ENCODE measurements at places on chromosomes 5 and 9.

DNA sequence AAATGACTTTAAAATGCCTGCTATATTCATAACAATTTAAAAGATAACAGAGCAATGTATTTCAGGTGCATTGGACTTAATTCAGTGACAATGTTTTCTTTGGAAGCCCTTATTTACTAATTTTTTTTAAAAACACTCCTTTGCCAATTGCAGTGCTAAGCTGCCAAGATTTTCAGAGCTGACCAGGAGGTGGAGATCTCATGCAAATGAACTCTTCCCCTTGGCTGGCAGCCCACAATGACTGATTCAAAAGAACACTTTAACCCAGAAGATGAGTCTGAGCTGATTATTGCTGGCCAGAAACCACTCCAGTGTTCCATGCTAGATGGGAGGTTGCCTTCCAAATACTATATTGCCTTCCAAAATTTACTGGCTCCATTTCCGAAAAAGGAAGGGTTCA, 128.3 kb upstream of the CCNH start:
- no peak for DNase-seq

- DNase-seq = no peak
Observed at GRCh38 chr9:135224286-135224877, 136.9 kb downstream of the OLFM1 start.

DNA sequence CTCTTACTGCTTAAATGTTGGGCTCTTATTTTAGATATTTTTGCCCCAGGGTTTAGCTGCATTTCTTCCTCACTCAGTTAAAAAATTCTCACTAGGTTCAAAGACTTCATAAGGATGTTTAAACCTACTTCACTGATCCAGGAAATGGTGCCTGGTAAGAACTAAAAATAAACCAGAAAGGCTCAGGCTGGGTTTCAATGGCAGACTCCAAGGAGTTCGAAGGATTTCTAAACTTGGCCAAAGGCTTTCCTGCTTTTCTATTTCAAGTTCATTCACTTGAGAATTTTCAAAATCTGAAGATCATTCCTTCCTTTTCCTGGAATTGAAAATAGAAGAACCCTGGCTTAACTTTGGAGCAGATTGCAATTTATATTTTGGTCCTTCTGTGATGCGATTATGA, 193.0 kb upstream of the MAP1B start:
- DNase-seq = no peak

GRCh38 chr5:39117401-39117800, 43.2 kb upstream of the RICTOR start:
- DNase-seq = no peak

DNA sequence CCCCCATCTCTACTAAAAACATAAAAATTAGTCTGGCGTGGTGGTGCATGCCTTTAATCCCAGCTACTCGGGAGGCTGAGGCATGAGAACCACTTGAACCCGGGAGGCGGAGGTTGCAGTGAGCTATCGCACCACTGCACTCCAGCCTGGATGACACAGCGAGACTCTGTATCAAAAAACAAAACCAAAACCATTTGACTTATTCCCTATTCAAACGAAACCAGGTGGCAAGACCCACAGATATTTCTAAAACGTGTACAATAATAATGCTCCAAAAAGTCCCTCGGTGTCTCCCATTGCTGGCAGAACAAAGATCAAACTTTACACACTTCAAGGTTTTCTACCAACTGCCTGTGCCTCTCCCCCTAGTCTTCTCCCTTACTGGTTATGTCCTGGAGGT, 29.8 kb downstream of the HMGCR start:
- no peak for DNase-seq

DNA sequence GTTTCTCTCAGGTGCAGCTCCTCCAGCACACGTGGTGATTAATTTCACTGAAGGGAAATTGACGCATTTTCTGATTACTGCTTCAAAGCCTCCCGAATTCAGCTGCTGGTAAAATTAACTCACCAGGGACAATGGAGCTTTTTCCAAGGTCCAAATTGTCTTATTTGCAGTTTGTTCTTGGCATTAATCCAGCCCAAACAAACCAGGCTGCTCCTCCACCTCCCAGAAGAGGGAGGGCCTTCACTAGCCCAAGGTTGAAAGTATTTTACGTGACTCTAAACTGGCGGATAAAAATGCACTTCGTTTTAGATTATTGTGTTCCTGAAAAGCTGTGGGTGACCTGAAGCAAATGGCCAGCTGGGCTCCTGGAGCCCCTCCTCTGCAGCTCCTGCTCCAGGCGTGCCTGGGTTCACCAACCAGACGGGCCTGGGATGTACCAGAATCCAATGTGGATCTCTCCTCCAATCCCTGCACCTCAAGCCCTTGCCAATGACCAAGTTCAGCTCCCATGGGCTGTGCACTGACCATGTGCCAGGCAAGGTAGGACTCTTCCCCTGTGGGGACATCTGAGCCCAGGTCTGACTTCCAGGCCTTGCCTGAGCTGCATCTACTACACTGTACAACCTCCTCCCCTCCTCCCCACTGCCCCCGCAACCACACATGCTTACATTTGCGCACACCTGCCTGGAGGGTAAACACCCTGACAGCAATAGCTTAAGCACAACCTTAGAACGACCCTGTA, 193.4 kb downstream of the CDK5RAP2 start:
- no peak for DNase-seq

DNA sequence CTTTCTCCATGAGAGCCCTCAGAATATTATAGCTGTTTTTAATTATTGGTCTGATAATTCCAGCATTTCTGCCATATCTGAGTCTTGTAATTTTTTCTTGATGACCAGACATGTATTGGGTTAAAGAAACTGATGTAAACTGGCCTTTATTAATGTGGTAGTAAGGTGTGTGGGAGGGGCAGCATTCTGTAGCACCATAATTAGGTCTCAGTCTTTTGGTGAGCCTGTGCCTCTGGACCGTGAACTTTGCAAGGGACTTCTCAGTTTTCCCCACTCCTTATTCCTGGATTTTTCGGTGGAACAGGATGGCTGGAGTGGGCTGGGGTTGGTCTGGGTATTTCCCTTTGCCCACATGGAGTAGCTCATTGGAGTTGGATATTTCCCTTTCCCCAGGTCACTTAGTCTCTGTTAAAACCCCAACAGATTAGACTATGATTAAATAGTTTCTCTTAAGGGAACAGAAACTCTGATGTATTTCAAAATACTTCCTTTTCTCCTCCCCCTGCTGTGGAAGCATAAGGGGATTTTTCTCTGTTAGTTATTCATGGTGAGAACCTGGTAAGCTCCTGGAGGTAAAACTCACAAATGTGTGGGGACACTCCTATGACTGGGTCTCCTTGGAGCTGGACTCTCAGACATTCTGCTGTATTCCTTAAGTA, 52.4 kb downstream of the FSD1L start:
- DNase-seq = no peak

DNA sequence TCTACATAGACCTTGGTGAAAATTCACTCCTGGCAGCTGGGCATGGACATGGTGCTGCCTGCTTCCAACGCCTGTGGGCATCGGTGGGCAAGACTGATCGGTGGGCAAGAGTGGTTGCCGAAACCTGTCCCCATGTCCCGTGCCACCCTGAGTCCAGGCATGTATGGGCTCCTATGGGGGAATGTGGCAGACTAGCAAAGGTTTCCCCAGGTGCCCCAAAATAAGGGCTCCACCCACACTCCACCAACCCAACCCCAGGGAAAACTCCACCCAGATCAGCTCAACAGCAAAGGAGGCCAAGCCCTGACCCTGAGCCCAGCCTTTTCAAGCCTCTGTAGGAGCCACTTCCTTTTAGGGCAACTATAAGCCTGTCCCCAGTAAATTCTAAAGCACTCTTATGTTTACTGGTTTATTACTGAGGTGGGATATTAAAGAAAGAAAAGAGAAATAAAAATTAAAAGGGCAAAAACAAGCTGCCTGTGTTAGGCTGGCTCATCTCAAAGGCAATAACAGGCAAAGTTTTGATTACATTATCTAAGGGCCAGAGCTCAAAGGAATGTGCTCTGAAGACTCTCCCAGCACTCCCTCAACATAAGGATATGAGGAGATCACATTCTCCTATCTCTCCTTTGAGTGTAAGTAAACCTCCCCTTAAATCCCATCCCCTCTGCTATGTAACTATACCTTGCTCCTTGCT, 8.9 kb upstream of the SPATA31E1 start:
- no peak for DNase-seq

- DNase-seq = no peak
Observed at GRCh38 chr5:169385636-169386035, 84.7 kb upstream of the SLIT3 start.

- no peak for DNase-seq
Observed at GRCh38 chr9:6006749-6007057, 8.7 kb downstream of the RANBP6 start.

DNA sequence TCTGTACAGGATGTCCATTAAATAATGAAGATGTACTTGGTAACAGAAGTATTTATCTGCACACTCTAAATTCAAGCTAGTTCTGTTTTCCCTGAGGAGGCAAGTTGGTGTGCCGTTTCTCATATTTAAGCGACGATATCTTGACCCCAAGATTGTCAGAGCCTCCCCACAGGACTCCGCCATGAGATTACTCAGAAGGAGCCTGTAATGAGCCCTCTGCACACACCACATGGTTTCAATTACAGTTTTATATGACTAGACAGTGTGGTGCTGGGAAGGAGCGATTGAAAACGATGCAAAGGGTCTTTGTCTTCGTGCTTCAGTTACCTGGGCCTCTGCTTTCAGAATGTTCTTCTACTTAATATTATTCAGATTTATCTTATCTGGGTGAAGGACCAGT, 840.4 kb upstream of the WWC1 start:
- DNase-seq = no peak

DNA sequence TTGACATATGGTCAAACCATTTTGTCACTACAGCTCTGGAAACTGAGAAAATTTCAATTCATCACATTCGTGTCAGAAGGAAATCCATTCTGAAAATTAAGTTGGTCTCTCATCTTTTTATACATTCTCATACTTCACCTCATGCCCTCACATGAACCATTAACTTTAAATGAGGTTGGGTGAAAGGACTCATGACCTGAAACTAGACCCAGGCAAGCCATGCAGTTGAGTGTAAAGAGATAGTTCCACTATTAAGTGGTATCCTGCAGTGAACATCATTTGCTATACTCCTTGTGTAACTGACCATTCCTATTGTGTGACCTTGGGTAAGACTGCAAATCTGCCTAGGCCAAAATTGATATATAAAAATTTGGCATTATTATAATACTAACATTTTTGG, 299.6 kb upstream of the GRIN3A start:
- DNase-seq = no peak

DNA sequence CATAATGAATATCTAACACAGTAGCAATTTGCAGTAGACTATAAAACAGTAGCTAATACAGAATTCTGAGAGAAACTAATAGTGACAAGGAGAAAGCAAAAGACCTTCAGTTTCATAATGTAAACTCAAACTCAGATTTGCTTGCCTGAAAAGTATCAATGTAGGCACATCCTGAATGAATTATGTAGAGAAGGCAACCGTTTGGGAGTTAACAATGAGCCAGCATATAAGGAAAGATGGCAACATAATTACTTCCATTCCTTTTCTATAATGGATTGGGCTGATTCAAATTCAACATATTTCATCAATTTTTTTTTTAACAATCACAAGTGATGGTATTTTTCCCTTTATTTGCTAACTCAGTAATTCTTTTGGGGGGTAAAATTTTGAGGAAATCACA, 261.6 kb downstream of the SEMA5A start:
- DNase-seq = no peak

- no peak for DNase-seq
Observed at GRCh38 chr9:134381671-134382516, 55.6 kb downstream of the RXRA start.

- no peak for DNase-seq
Observed at GRCh38 chr5:15731699-15732098, 231.7 kb downstream of the FBXL7 start.

GRCh38 chr9:83988411-83988810, 7.8 kb downstream of the RMI1 start:
- no peak for DNase-seq
